Activated CD4-positive, alpha-beta memory T cell treated with anti-CD3 and anti-CD28 coated beads for 36 hours (primary cell): ENCODE measurements at places on chromosomes 3 and 15.

GRCh38 chr3:114716916-114717315 is 423.1 kb downstream of the TIGIT start:
- no peak overlapping the region for H3K27ac ChIP-seq
- H3K36me3 ChIP-seq, result peaks cover 2% of the 10 kb centered on the region
- DNase-seq, result no peak
- peaks cover 16% of the 10 kb centered on the region for H3K4me1 ChIP-seq
- H3K4me3 ChIP-seq, result no peak overlapping the region

GRCh38 chr3:150240891-150241290 is 167.2 kb upstream of the TSC22D2 start:
- DNase-seq, result no peak
- no peak overlapping the region for H3K27ac ChIP-seq
- no peaks in the 10 kb centered on the region for H3K4me1 ChIP-seq

- H3K27ac ChIP-seq, result peak overlapping the region; percentile 23
- no peak for DNase-seq
- no peaks in the 10 kb centered on the region for H3K36me3 ChIP-seq
- no peaks in the 10 kb centered on the region for H3K27me3 ChIP-seq
- no peak overlapping the region for H3K4me3 ChIP-seq
Observed at GRCh38 chr3:46981932-46982471, 2.5 kb downstream of the NBEAL2 start.

GRCh38 chr3:136346486-136346885 is 96.3 kb downstream of the PCCB start:
- no peak for DNase-seq
- no peaks in the 10 kb centered on the region for H3K4me1 ChIP-seq

GRCh38 chr3:160801386-160802118 is 45.5 kb downstream of the PPM1L start:
- H3K36me3 ChIP-seq, result no peaks in the 10 kb centered on the region
- peak overlapping the region; percentile 42 for H3K27ac ChIP-seq
- DNase-seq, result peak; percentile 78
- peaks cover 17% of the 10 kb centered on the region for H3K4me1 ChIP-seq

DNA sequence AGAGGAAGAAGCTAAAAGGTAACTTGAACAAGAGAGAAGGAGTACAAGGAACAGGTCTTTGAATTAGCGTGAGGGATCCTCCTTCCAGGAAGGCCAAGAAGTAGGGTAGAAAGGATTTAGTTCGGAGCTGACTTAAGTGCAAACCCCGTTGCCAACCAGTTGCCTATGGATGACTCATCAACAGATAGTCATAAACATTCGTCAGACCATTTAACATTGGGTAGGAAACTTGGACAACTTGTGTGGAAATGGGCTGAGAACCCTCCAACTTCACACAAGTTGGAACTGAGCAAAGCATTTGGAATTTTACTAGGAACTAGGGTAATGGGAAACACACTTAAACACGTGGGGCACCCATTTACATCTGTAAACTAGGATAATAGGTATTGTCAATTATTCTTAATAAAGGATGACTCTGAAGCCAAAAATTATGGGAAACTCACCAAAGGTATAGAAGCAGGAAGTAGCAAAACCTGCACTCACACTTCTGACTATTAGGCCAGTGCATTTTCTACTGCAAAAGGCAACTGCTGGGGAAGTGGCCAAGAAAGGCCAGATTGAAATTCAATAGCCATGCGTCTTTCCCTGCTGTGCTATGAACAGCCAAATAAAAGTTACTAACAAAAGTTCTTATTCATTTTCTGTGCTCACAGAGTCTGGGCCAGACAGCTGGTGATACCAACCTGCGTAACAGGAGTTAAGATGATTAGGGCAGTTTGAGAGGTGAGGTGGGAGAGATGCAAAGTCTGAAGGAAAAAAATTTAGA is 174.5 kb upstream of the TMC3 start:
- H3K27me3 ChIP-seq, result peaks cover 2% of the 10 kb centered on the region
- no peak overlapping the region for H3K27ac ChIP-seq
- H3K4me1 ChIP-seq, result no peaks in the 10 kb centered on the region

GRCh38 chr3:100606894-100607512 is 2.4 kb upstream of the ADGRG7 start:
- H3K27me3 ChIP-seq, result peaks cover 17% of the 10 kb centered on the region
- DNase-seq, result no peak
- H3K4me1 ChIP-seq, result peaks cover 11% of the 10 kb centered on the region

- H3K27ac ChIP-seq, result no peak overlapping the region
- no peak for DNase-seq
- H3K27me3 ChIP-seq, result no peaks in the 10 kb centered on the region
- no peak overlapping the region for H3K4me3 ChIP-seq
Observed at GRCh38 chr3:160831401-160831800, 75.4 kb downstream of the PPM1L start.

DNA sequence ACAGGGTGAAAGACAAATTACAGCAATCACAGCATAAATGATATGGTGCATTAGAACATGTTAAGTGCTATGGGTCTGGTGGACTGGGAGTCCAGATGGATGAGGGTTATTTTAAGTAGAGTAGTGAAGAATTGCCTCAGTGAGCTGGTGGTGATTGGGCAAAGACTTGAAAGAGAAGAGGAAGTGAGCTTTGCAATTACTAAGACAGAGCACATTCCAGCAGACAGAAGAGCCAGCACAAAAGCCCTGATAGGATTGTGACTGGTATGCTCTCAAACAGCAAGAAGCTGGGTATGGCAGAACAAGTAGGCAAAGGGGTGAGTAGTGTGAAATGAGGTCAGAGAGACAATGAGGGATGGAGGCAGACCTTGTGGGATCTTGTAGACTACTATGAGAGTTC is 2.1 kb upstream of the ACKR4 start:
- H3K4me1 ChIP-seq, result no peaks in the 10 kb centered on the region
- no peak for DNase-seq
- H3K4me3 ChIP-seq, result no peak overlapping the region
- no peaks in the 10 kb centered on the region for H3K27me3 ChIP-seq
- H3K27ac ChIP-seq, result no peak overlapping the region
- peaks cover 45% of the 10 kb centered on the region for H3K36me3 ChIP-seq

DNA sequence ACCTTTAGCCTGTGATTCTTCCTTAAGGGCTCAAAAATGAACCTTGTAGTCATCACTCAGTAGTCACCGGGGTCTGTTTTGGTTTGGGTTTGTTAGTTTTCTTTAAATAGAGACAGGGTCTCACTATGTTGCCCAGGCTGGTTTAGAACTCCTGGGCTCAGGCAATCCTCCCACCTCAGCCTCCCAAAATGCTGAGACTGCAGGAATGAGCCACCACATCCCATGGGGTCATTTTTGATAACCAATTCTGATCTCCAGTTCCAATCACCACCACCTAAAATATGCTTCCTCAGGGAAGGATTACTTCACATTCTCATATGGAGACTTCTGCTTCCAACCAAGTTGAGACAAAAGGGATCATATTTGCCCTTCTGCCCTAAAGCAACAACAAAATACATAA is 22.1 kb downstream of the ATP13A3 start:
- H3K4me3 ChIP-seq, result no peak overlapping the region
- DNase-seq, result no peak
- peak overlapping the region; percentile 56 for H3K27ac ChIP-seq

DNA sequence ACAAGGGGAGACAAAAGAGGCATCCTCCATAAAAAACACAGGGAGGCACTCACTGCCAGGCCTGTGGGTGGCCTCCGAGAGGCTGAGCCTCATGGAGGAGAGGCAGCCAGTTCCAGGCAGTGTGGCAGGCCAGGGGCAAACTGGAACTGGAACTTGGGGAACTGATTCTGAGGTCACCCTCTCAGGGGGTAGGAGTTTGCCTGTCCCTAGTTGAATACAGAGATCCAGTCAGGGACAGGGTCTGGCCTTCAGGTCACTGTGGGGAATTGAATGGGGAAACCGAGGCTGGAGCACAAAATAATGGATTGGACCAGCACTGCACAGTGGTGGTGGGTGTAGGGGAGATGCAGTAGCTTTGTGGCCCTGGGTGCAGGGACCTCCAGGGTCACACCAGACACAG is 58.7 kb downstream of the TPRA1 start:
- H3K4me1 ChIP-seq, result peaks cover 3% of the 10 kb centered on the region
- no peak for DNase-seq

DNA sequence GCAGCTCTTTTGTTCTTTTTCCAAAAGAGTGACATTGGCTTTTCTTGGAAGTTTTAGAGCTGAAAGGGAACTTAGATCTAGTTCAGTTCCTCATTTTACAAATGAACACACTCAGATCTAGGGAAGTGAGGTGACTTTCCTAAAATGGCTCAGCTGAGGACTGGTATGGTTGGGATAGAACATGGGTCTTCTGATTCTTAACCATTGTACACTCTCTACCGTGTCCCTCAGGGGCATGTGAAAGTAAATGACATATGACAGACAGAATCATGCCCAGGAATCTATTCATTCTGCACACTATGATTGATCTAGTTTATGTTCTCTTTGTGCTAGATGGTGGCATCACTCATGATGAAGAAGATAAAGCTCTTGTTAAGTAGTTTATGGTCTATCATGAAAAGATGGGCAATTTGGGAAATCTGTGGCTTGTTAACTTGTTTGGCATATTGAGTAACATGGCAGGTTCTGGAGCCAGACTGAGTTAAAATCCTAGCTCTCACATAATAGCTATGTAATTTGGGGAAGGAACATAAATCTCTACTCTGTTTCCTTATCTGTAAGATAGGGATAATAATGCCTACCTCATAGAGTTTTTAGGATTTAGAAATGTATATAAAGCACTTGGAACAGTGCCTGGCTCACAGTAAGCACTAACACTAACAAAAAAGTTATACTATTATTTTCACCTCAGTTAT is 30.9 kb downstream of the UBE2E1 start:
- peaks cover 36% of the 10 kb centered on the region for H3K4me1 ChIP-seq
- no peak overlapping the region for H3K27ac ChIP-seq
- H3K27me3 ChIP-seq, result no peaks in the 10 kb centered on the region
- DNase-seq, result no peak
- peaks cover 2% of the 10 kb centered on the region for H3K36me3 ChIP-seq
- no peak overlapping the region for H3K4me3 ChIP-seq

DNA sequence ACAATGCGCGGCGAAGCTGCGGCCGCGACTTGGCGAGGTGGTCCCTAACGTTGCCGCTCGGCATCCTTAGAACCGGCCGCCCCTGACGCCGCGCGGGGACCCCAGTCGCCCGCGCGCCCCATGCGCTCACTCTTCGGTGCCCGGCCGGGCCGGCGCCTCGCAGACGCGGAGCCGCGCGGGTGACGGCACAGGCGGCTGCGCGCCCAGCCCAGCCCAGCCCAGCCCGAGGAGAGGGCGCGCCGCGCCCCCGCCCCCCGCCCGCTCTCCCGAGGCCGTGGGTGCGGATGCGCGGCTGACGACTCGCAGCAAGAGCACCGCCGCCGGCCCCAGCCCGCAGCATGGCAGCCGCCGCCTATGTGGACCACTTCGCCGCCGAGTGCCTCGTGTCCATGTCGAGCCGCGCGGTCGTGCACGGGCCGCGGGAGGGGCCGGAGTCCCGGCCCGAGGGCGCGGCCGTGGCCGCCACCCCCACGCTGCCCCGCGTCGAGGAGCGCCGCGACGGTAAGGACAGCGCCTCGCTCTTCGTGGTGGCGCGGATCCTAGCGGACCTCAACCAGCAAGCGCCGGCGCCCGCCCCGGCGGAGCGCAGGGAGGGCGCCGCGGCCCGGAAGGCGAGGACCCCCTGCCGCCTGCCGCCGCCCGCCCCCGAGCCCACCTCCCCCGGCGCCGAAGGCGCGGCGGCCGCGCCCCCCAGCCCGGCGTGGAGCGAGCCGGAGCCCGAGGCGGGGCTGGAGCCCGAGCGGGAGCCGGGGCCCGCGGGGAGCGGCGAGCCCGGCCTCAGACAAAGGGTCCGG is 437 bp downstream of the KLF13 start:
- H3K4me3 ChIP-seq, result no peak overlapping the region
- H3K27ac ChIP-seq, result no peak overlapping the region
- H3K27me3 ChIP-seq, result no peaks in the 10 kb centered on the region
- H3K36me3 ChIP-seq, result peaks cover 19% of the 10 kb centered on the region
- H3K4me1 ChIP-seq, result peaks cover 40% of the 10 kb centered on the region
- peak; percentile 78 for DNase-seq

DNA sequence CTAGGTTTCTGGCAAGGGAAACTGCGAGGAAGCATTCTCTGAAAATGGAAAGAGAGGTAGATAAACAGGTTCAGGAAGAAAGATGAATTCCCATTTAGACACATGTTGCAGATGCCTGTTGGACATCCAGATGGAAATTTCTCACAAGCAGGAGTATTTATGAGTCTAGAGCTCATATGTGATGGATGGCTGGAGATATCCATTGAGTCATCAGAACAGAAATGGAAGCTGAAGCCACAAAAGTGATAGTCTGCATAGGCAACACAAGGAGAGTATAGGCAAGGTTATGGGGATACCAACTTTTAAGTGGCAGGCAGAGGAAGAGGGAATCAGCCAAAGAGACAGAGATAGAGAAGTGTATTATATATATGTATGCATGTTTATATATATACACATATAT is 6.3 kb upstream of the RAMAC start:
- H3K36me3 ChIP-seq, result peaks cover 3% of the 10 kb centered on the region
- H3K4me1 ChIP-seq, result peaks cover 4% of the 10 kb centered on the region
- H3K27ac ChIP-seq, result no peak overlapping the region
- no peaks in the 10 kb centered on the region for H3K27me3 ChIP-seq

DNA sequence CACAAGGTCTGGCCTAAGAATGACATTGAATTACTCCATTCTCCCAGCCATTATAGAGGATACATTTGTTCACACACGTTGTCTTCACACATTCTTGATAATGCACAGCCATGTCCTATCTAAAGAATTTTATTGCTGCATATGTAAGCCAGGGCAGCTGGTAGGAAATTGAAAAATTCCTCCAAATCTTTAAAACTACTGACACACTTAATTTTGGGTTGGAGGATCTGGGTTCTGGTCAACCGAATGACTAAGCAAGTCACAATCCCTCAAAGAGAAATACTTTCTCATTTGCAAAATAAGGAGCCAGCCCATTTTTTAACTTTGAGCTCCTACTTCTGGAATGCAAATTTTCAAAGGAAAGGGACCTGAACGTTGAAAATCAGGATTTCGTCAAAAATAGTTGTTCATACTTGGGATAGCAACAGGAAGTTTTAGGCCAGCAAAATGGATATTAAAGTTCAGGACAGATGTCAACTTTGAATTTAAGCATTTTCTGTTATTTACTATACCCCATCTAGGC is 638.3 kb downstream of the NTRK3 start:
- no peaks in the 10 kb centered on the region for H3K36me3 ChIP-seq
- no peak overlapping the region for H3K27ac ChIP-seq
- H3K4me3 ChIP-seq, result no peak overlapping the region
- no peaks in the 10 kb centered on the region for H3K27me3 ChIP-seq
- DNase-seq, result no peak
- H3K4me1 ChIP-seq, result peaks cover 5% of the 10 kb centered on the region

GRCh38 chr3:24596626-24597025 is 102.0 kb upstream of the THRB start:
- no peaks in the 10 kb centered on the region for H3K4me1 ChIP-seq
- H3K27ac ChIP-seq, result no peak overlapping the region
- H3K27me3 ChIP-seq, result no peaks in the 10 kb centered on the region
- no peak for DNase-seq
